A673 (cell line): ENCODE measurements at places on chromosomes 3 and 15. TPM values are rescaled to one million over a fixed set of nuclear protein-coding genes. Genes with fewer than 3 reads are reported as not detected.

The SCAMP5 gene
- total RNA-seq, result 3.8 and 5.8 TPM in 2 replicates

The NANOGP8 gene
- not detected in 2 replicates for total RNA-seq

The HDAC11 gene
- 1.0 and 2.5 TPM in 2 replicates for total RNA-seq

The DUOXA2 gene
- total RNA-seq, result not detected in 2 replicates
